ENCODE measurements at places on chromosomes 1 and 21. TPM values are rescaled to one million over a fixed set of nuclear protein-coding genes. Genes with fewer than 3 reads are reported as not detected.

TRAPPC10 gene
- 15.1 TPM for total RNA-seq

DNASE2B gene
- total RNA-seq, result not detected

LCE1E gene
- not detected for total RNA-seq

FCRL5 gene
- total RNA-seq, result not detected

RHEX gene
- total RNA-seq, result not detected

HAO2 gene
- not detected for total RNA-seq

TMPRSS2 gene
- not detected for total RNA-seq

C1orf210 gene
- not detected for total RNA-seq

APCS gene
- not detected for total RNA-seq

KIF17 gene
- 2.9 TPM for total RNA-seq

Data from smooth muscle cell of bladder (primary cell).